ENCODE measurements at places on chromosomes 6 and 20.

GRCh38 chr6:31899882-31900722 is 1.8 kb downstream of the ZBTB12 start:
- DNase-seq, result no peak

GRCh38 chr6:153018355-153018754 is 15.8 kb upstream of the MTRF1L start:
- no peak for DNase-seq

DNA sequence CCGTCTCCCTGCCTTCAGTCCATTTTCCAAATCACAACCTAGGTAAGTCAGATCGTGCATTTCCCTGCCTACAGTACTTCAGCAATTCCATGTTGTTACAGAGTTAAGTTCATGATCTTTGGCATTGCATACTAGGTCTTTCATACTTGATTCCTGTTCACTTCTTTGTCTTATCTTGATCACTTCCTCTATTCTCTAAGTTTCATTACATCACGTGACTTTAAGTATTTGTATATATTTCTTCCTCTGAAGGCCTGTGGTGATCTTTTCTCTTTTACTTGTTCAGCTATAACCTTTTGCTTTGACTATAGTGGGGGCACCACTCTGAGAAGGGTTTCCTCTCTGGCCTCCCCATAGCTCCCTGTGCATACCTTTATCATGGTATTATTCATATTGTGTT is 100.2 kb downstream of the TRMT11 start:
- DNase-seq, result no peak

DNA sequence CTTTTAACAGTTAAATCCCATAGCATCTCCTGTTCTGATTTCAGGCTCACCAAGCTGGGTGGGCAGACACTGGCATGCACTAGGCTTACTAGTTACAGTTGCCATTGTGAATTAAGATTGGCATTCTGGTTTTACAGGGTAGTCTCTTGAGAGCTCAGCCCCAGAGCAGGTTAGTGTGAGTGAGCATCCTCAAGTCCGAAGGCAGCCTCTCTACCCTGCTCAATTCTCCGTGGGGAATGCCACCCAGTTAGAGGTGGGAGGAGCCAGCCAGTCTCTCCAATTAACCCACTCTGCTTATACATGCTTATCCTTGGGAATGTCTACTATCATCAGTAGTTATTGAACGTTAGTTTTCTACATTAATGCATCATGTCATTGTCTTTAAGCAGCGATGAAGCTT is 8.9 kb upstream of the OGFRL1 start:
- no peak for DNase-seq

GRCh38 chr20:50037123-50037522 is 54.3 kb downstream of the SNAI1 start:
- DNase-seq, result no peak

- DNase-seq, result no peak
Observed at GRCh38 chr6:161150136-161150535, 123.7 kb downstream of the AGPAT4 start.

- DNase-seq, result no peak
Observed at GRCh38 chr20:56353356-56353755, 5.4 kb upstream of the FAM210B start.

DNA sequence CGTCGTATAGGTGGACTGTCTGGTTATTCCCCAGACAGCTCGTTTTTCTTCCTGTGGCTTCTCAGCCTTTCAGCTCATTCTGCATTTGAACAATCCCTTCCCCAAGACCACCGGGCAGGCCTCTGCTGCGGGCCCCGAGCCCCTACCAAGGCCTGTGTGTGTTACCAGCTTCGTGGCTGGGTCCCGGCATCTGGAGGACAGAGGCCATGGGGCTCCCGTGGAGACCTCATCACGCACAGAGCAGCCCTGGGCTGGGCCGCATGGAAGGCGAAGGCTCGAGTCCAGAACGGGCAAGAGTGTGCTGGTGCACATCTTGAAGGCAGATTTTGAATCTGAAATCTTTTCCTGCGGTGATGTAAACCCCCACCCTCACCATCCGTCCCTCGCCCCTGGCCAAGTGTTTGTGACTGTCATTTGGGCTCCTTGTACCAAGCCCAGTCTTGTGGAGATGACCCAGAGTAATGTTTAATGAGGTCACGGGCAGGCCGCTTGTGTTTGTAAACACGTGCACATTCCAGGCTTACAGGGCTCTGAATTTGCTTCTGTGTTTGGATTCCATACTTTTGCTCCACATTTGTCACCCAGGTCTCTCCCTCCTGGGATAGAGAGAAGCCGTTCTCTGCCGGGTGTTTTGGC is 119.6 kb downstream of the CDH4 start:
- no peak for DNase-seq
